Erythroblast (primary cell): ENCODE measurements at places on chromosomes 1 and 21.
A peak's percentile ranks its signal among the peaks of the same experiment; 100 is the strongest.

DNA sequence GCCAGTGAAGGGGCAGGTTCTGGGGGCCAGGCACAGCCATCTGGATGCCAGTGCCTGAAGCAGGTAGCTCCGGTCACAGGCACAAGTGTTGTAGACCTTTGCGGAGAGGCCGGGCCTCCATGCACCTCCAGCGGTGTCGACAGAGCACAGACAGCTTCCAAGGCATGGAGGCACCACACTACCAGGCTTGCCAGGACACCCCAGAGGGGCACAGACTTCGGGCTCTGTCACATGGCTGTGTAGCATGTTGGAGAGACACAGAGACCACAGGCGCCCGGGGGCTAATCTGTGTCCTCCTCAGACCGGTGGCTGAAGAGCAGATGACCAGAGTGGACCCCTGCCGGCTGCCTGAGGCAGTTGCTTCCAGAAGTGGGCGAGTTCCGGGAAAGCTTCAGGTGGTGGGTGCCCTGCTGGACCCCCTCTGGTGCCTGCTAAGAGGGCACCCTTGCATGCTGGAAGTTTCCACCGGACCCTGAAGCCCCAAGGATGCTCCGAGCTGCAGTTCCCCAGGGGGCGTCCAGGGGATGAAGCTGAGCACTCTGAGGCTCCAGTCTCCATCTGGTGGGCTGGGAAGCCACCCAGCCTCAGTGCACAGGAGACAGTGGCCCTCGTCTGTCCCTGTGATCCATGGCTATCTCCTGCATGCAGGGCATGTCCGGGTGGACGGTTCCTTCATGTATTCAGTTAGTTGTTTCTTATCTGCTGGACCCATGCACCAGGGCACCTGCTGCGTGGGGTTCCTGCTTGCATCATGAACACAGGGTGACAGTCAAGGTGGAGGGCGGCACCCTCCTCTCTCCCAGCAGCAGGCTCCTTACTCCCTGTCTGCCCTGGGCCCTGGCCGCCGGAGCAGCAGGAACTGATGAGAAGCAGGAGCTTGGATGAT is 82.4 kb downstream of the OBSCN start:
- no peak for DNase-seq

DNA sequence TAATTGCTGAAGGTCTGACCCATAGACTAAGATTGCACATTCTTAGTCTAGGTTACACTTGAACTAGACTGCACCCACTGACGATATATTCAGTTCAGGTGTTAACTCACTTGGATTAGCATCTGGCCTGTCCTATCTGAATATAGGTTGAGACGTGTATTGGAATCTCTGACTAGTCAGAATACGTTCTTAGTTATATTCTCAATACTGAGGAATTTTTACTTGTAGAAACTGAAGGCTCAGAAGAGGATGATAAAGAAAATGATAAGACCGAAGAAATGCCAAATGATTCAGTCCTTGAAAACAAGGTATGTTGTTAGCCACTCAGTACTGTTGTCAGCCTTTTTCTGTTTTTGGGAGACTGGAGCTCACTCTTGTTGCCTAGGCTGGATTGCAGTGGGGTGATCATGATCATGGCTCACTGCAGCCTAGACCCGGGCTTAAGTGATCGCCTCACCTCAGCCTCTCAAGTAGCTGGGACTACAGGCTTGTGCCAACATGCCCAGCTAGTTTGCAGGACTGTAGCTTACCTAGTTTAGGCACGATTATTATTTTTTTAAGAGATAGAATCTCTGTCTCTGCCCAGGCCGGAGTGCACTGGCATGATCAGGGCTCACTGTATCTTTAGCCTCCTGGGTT is 10.8 kb downstream of the CCDC17 start:
- no peak for DNase-seq

GRCh38 chr1:8870103-8870502 is 8.4 kb downstream of the ENO1 start:
- no peak for DNase-seq

GRCh38 chr21:45822429-45823099 is 159.0 kb upstream of the COL6A1 start:
- no peak for DNase-seq

- no peak for DNase-seq
Measured at GRCh38 chr1:77275194-77275593, 6.6 kb upstream of the AK5 start.

- DNase-seq = no peak
Measured at GRCh38 chr1:187294421-187295201, 465.9 kb downstream of the PLA2G4A start.

DNA sequence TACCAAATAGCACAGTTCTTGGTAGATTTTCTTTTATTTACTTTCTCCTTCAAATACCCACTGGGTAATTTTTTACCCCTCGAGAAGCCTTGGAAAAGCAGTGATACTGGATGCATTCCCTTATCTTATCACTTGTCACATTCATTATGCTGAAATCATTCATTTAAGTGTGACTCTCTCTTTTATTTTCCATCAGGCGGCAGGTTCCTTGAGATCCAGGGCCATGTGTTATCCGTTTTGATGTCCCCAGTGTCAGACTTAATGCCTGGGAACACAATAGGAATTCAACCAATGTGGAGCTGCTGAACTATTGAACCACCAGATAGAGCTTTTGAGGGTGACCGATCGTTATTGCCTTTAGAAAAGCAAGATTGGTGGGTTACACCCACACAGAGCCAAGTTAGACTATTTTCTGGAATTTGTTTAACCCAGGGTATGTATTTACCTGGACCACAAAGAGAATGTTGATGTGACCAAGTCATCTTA is 51.5 kb upstream of the ATP5PO start:
- no peak for DNase-seq

GRCh38 chr1:180112091-180112490 is 42.6 kb upstream of the QSOX1 start:
- DNase-seq = no peak

DNA sequence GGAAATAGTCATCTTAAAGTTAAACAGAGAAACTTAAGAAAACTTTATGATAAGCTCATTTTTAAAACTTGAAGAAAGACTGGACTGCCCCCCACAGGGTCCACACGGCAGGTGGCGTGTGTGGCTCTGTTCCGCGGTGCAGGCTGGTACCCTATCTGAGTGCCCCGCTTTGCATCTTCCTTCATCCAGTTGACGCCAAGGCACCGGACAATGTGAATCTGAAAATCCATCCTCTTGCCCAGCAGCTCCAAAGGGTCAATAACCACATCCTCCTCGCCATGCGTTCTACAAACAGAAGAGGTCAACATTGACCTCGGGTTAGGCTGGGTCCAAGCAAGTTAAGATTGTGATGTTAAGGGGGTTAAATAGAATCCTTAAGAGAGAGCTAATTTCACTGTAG is 54.5 kb downstream of the SCCPDH start:
- no peak for DNase-seq

DNA sequence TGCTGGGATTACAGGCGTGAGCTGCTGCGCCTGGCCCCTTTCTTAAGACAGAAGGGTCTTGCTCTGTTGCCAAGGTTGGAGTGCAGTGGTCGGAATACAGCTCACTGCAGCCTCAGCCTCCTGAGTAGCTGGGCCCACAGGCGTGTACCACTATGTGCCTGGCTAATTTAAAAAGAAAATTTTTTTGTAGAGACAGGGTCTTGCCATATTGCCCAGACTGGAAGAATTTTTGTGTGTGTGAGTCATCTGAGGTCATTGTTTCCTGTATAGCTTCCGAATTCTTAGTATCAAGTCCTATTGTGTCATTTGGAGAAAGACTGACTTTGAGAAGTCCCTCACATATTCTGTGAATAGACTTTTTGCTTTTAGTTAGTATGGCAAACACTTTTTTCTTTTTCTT is 4.7 kb downstream of the SZRD1 start:
- no peak for DNase-seq

DNA sequence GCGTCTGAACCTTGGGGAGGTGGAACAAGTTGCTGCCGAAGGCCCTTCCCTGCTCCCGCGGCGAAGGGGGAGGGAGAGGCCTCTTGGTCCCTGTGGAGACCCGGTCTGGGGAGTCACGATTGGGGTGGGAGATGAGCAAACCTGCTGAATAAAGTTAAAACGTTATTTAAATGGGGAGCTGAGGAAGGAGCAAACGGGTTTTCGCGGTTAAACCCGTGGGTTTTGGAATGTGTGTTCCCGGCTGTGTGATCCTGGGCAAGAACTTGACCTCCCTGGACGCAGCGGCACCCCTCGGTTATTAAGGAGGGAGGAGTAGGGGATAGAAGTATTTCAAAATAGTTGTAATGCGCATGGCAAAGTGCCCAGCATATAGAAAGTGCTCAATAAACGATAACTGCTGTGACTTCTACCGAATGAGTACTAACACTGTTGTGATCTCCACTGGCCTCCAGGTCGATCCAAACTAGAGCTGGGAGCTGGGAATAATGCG is 3.4 kb downstream of the FAM110D start:
- no peak for DNase-seq

DNA sequence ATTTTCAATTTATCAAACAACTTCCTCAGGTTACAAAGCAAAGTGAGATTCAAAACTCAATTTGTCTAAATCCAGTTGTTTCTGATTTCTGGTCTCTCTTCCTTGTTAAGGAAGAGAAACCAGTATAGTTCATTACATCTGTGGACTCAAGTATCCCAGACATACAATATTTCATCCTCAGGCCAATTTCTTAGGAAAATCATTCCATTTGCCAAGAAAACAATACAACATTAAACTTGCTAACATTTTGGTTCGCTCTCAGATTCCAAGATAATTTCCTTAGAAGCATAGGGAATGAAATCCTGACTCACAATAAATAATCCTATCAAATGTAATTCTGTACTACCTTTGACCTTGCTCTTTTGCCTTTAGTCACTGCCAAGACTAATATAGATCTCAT is 11.2 kb upstream of the TTLL7 start:
- DNase-seq = no peak

- no peak for DNase-seq
Measured at GRCh38 chr21:26487981-26488480, 85.1 kb downstream of the CYYR1 start.

DNA sequence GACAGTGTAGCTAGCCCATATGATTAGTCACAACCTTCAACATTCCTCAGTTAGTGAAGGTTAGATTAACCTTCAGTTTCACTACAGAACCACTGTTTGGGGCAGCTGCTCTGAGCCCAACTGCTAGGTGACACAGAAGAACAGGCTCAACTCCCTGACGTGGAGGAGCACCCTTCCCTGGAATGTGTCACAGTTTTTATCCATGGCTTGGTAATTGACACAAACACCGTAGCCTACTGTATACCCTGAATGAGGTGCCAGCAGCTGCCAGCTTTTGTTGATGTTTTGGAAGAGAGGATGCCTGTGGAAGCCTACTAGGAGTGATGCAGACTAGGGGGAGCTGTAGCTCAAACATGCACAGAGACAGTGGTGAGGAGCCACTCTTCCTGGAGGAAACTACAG is 56.6 kb upstream of the CR2 start:
- no peak for DNase-seq

DNA sequence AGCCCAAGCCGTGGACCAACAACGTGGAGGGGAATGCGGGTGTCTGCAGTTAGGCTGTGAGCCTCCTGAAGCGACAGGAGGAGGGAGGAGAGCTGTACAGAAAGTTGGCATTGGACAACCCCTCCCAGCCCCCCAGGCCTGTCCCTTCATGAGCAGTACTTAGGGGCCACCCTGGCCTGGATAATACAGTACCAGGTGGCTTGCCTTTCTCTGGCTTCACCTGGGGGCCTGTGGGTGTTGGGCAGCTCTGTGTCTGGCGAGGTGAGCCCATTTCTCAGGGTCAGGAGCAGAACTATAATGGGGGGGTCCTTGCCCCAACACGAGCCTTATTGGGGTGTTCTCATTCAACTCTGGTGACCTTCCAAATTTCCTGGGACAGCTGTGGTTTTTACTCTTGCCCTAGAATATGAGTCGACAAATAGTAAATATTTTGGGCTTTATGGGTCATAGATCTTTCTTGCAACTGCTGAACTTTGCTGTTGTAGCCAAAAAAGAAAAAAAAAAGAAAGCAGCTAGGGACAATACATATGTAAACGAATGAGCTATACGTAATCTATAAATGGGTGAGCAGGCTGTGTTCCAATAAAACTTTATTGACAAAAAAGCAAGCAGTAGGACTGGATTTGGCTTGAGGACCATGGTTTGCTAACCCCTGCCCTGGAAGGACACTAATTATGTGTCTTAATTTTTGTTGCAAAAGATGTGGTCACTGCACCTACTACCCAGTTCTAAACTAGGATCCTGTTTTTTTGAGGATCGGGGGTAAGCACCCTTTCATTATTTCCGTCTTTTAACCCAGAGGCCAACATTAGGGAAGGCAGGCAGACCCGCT is 11.4 kb downstream of the COQ8A start:
- no peak for DNase-seq

DNA sequence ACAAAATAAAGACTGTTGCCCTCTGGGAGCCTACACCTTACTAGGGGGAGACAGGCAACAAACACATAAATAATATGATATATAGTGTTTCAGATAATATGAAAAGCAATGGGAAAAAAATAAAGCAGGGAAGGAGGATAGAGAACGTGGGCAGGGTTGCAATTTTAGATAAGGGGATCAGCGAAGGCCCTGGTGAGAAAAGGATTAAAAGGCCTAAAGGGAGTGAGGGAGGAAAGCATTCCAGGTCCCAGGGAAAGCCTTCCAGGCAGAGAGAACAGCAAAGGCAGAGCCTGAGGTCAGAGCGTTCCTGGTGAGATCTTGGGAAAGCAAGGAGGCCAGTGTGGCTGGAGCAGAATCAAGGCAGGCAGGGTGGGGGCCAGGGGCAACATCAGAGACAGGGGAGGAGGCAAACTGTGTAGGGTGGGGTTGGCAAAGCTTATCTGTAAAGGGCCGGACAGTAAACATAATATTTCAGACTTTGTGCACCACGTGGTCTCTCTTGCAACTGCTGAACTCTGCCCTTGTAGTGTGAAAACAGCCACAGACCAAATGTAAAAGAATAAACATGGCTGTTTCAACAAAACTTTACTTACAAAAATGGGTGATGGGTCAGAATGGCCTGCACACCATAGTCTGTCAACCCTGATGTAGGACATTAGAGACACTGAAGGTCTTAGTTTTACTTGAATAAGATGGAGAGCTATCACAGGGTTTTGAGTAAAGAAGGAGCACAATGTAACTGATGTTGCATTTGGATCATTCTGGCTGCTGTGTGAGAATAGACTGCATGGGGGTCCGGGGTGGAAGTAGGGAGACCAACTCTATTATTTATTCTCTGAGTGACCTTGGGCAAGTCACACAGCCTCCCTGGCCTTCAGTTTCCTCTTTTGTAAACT is 13.3 kb upstream of the CPT2 start:
- peak; percentile 90 for DNase-seq

- DNase-seq = no peak
Measured at GRCh38 chr1:20684050-20684620, 23.0 kb upstream of the DDOST start.
